ENCODE measurements at places on chromosomes 4 and X.

- DNase-seq = peak; percentile 63
Measured at GRCh38 chrX:155048977-155049619, 21.8 kb downstream of the CMC4 start.

- DNase-seq = no peak
Measured at GRCh38 chr4:26067035-26067434, 153.0 kb downstream of the SMIM20 start.

DNA sequence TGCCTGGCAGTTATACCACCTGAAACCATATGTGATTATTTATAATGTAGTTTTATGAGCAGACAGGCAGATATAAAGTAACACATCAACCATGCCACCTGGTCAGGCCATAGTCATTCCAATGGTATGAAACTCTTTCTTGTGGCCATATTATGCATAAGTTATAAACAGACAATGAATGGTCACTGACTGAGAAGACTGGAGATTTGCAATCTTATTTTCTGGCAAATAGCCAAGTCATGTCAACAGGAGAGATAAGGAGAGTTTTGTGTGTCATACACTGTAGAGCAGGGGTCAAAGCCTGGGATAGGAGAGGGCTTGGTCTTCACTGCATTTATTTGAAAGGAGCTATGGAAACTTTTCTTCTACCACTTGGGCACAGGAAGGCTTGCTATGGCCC lies 29.5 kb downstream of the SORBS2 start:
- peak; percentile 60 for DNase-seq

- peak; percentile 64 for DNase-seq
Measured at GRCh38 chrX:100829730-100830129, 9.5 kb downstream of the CSTF2 start.

GRCh38 chrX:131778269-131779218 lies 234.7 kb downstream of the OR13H1 start:
- DNase-seq = peak; percentile 90

DNA sequence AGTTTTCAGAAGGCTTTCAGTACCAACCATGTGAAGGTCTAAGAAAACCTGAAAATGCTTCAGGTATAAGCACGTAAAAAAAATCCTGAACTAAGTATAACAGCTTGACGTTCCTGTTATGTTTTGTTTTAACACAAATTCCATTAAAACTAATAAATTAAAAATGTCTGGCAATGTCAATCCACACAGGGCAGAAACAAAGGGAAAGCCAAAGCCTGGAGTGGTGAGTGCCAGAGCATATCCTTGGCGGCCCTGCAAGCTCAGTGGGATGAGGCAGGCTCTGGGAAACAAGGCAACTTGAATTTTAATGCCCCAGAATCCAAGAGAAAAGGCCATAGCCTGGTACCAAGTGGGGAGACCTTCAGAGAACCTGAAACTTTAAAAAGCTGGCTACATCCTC lies 78.2 kb downstream of the EPHA5 start:
- DNase-seq = no peak

- peak; percentile 40 for DNase-seq
Measured at GRCh38 chr4:79851625-79852304, 221.3 kb downstream of the ANTXR2 start.

- DNase-seq = no peak
Measured at GRCh38 chr4:25800245-25800644, 62.5 kb downstream of the SEL1L3 start.

GRCh38 chr4:128564081-128564630 lies 245.3 kb upstream of the JADE1 start:
- DNase-seq = no peak
